ENCODE measurements at places on chromosomes 12 and 14.
A peak's percentile ranks its signal among the peaks of the same experiment; 100 is the strongest.

GRCh38 chr14:92259613-92260357 lies 63.2 kb upstream of the SLC24A4 start:
- DNase-seq, result no peak

GRCh38 chr12:19938031-19938430 lies 430.3 kb upstream of the PDE3A start:
- DNase-seq, result no peak

DNA sequence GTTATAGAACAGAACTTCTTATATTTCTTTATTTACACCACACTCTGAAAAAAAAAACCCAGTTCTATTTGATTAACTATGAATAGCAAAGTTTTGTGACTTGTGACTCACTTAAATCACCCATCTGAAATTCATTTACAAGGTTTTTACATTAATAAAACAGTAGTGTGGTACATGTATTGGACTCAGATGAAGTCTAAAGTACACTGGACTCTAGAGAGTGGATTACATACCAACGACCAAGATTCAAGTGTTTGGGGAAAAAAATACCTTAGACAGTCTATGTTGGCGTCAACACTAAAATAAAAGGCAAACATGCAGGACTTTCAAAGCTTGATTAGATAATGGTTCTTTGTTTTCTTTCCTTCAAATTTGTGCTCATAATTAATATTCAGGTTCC lies 85.7 kb downstream of the SLC38A1 start:
- no peak for DNase-seq

DNA sequence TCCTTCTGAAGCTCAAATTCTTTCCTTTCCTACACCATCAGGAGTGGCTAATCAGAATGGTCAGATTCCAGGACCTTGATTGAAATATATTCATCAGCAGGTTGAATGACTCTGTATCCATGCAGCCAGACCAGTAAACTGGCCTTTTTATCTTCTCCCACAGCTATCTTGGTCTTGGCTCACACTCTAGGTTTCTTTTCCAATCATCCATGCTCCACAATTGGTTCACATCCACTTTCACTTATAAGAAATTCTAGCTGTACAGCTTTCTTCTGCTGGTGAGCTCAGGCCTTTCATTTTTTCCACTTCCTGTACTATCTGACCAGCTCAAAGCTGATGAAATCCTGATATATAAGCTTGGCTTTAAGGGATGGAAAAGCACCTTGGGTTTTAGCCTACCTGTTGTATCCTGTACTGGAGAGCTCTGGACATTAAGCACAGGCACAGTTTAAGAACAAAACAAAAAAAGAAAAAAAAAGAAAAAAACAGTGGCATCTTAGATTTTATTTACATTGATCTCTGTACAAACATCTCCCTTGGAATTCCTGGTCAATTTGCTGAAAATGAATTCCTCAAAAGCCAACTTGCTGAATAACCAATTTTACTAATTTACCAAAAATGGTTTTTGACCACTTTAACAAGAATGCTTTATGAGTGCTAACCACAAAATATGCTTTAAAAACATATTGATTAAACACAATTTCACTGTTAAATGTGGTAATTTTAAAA lies 91.6 kb upstream of the PAWR start:
- no peak for DNase-seq

GRCh38 chr12:53268630-53269562 lies 797 bp downstream of the ESPL1 start:
- no peak for DNase-seq

DNA sequence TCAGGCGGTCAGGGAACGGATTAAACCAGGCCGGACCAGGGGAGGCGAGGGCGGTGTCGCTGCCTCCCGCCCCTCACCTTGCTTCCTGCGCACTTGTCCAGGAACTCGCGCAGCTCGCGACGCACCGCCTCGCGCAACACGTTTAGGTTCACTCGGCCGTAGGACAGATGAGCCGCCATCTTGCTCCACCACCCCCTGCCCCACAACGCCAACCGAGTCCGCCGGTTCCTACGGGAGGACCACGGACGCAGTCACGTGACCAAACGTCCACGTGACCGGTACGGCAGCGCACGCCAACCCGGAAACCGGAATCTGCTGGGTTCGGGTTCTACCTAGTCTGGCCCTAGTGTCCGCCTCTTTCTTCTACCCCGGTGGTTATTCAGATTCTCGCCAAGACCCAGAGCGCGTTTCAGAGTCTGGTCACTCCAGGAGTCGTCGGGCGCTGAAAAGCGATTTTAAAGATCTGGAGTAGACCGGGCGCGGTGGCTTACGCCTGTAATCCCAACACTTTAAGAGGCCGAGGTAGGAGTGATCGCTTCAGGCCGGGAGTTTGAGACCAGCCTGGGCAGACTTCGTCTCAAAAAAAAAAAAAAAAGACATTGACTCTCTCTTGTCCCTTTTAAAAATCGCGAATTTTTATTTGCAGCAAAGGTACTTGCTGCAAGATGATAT lies at the start of gene VPS33A:
Gene VPS33A (minus strand): TSS at position 265 of the 672 bp plus-strand sequence. CDS start 86 bp downstream, at position 179.
- peak; percentile 97 for DNase-seq

DNA sequence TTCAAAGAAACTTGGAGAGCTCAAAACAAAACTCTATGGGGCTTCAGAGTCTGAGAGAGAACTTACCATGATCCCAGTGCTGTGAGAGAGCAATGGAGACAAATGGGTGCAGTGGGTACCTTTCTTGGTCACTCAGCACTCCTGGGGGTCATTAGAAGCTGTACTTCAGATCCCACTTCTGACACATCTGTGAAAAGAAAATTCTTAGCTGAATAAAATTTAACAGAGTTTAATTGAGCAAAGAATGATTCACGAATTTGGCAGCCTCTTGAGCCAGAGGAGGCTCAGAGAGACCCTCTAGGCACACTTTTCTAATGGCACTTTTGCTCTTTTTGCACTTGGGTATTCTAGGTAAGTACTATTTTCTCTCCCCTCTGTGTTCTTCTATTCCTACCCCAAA lies 96.8 kb upstream of the SYT10 start:
- DNase-seq, result no peak

DNA sequence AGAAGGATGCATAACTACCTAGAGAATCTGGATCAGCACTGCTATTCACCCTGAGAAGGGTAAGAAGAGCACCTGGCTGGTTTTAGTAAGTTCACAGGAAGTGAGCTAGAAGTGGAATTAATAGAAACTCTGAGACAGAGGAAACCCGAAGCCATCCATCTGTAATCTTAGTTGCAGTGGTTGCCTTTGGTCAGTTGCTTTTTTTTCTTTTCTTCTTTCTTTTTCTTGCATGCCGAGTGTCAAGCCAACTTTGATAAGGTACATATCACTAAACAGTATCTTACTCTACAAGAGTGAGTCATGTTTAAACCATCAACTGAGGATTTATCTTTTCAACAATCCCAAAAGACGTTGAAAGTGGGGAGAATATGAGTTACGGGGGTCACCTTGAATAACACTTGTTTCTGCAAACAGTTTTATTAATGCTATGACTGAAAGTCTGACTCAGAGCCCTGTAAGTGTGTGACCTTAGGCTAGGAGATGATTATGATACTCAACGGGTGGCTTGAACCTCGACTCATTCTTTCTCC lies 26.7 kb downstream of the C12orf75 start:
- DNase-seq, result no peak

GRCh38 chr14:21020977-21021545 lies 3.8 kb downstream of the NDRG2 start:
- no peak for DNase-seq

- no peak for DNase-seq
These were observed 45.5 kb downstream of the PRIMA1 start for GRCh38 chr14:93742761-93743160.

DNA sequence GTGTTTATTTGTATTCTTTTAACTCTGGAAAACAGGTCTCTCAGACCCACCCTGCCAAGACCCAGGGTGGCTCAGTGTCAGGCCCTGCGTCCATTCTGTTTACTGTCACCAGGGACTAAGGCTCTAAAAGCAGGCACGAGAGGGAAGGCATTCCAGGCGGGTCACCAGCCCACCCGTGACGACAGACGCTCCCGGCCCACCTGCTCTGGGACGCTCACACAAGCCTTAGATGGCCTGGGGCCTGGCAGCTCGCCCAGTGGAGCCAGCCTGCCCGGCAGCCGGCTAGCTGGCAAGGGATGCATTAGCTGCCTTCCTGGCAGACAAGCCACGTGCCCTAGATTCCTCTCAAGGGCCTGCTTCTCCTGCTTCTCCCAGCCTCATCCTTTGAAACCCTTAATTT lies 9.2 kb upstream of the NUAK1 start:
- DNase-seq, result peak; percentile 95

All from cerebellar cortex (tissue), 1 donor.